ENCODE measurements at places on chromosomes 3 and 15.

GRCh38 chr3:133754455-133754854 lies 8.3 kb downstream of the TF start:
- no peak for DNase-seq

- no peak for DNase-seq
Observed at GRCh38 chr3:181860235-181860634, 148.5 kb downstream of the SOX2 start.

DNA sequence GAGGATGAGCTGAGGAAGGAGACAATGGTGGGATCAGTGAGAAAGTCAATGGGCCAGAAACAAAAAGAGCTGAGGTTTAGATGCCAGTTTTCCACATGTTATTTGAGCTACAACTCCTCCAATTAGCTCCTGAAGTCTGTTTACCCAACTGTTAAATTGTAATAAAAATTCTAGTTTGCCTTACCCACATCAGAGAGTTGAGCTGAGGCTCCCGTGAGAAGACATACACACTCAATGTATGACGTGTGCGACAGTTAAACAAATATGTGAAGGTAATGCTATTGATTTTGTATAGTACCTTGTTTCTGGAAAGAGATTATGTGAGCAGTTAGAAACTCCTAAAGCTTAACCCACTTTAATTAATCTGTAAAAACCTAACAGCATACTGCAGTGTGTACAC lies 318.1 kb upstream of the GRM7 start:
- no peak for DNase-seq

GRCh38 chr3:53989451-53989850 lies 97.8 kb upstream of the SELENOK start:
- DNase-seq, result no peak
